ENCODE measurements at places on chromosomes 1 and 21.
A peak's percentile ranks its signal among the peaks of the same experiment; 100 is the strongest.

- peak; percentile 39 for DNase-seq
Measured at GRCh38 chr1:31875636-31876236, 59.9 kb upstream of the SPOCD1 start.

DNA sequence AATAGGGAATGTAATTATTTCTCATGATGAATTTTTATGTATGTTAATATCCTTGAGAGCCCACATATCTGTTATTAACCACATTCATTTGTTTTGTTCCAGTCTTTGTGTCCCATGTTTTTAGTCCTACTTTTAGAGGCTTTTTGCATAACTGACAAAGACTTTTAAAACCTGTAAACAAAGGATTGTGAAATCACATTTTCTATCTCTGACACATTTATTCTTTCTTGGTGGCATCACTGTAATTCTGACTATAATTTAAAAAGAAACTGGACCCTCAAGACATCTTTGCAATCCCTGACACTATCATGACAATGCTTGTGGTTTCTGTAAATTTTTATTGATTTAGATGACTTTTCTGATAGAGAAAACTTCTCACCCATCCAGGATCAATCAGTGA is 313.1 kb downstream of the SIPA1L2 start:
- no peak for DNase-seq

GRCh38 chr1:27011058-27011764 is 1.4 kb downstream of the TENT5B start:
- peak; percentile 95 for DNase-seq

DNA sequence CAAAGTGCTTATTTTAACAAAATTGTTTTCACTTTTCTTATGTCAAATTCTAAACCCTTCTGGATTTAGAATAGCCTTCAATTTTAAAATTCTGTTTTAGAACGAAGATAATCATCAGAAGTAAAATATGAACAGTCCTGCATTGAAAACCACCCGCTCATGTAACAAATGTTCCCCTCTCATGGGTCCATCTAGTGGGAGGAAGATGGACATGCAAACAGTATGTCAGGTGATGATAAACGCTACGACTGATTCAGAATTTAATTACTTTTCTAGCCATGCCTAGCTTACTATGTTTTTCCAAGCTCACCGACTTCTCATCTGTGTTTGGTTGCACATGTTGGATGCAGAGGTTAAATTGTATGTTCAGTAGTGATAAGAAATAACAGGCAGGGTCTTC is 23.5 kb downstream of the SOD1 start:
- no peak for DNase-seq

- peak; percentile 99 for DNase-seq
Measured at GRCh38 chr1:40877698-40878097, 15.5 kb upstream of the CITED4 start.

- no peak for DNase-seq
Measured at GRCh38 chr1:109299558-109300343, 7.1 kb downstream of the MYBPHL start.

DNA sequence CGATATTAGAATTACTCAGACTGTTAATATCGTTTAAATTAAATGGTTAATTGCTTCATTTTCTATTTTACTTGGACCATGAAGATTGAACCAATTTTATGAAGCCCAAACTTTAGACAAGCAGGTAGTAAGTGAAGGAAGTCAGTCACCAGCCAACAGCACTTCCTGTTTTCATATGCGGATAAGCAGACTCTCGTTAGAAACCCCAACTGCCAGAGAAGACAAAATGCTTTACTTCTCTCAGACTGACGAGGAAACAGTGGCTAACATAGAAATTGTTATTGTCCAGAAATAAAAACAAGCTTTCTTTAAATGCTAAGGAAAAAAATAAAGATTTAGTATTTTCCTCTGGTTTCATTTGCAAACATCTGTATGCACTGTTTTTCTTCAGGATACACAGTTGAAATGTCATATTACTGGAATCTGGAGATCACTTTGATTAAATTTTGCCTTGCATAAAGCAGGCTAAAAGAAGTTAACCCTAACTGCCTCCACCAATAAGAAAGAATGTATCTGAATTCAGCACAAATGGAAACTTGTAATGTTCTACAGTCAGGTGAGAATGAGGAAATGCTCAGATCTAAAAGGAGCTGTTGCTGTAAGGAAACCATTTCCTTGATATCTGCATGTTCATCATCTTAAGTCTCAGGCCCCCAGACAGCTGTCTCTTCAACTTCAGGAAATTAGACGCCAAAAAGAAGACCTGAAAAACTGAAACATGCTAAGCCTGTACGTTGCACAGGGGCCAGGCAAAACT is 129.8 kb upstream of the SAMSN1 start:
- peak; percentile 17 for DNase-seq

DNA sequence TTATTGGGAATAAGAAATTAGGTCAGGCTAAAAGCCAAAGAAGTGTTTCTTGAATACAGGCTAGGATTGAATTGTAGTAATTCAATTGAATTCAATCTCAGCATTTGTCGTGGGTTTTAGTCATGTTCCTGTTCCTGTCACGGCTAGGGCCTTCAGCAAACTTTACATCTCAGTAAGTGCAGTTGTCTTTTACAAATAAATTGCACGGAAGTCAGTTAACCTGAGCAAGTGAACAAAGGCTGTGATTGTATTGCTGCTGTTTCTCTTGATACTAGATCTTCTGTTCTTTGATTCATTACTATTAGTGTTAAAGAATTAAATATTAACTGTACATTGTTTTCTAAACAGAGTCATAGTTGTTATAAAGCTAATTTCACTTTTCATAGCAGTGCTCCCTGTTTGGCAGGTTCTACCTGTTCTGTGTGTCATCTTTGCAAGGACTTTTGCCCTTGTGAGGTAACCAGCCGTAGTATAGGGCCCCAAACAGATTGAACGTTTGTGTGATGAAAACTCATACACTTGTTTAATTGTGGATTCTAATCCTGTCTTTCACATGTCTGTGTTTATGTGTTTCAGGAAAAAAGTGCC is 164.4 kb downstream of the EDEM3 start:
- DNase-seq = peak; percentile 56

- DNase-seq = no peak
Measured at GRCh38 chr1:110032327-110032726, 2.1 kb upstream of the STRIP1 start.

- no peak for DNase-seq
Measured at GRCh38 chr21:34548781-34549376, 36.9 kb upstream of the KCNE1 start.

DNA sequence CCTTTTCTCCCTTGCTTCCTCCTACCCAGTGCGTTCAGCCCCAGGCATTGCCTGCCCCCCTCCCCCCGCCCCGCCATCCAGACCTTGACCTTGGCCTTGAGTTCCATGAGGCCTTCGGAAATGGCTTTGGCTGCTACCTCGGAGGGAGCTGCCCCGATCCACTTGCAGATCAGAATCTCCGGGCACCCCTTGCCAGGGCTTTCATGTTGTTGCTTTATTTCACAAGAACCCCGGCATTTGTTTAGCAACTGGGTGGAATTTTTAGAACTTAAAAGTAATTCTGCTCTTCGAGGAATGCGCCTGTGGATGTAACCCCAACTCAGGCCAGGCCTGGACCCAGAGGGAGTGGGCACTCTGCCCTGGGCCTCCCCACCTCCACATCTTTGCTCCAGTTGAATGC is 154.1 kb upstream of the TMEM51 start:
- no peak for DNase-seq

DNA sequence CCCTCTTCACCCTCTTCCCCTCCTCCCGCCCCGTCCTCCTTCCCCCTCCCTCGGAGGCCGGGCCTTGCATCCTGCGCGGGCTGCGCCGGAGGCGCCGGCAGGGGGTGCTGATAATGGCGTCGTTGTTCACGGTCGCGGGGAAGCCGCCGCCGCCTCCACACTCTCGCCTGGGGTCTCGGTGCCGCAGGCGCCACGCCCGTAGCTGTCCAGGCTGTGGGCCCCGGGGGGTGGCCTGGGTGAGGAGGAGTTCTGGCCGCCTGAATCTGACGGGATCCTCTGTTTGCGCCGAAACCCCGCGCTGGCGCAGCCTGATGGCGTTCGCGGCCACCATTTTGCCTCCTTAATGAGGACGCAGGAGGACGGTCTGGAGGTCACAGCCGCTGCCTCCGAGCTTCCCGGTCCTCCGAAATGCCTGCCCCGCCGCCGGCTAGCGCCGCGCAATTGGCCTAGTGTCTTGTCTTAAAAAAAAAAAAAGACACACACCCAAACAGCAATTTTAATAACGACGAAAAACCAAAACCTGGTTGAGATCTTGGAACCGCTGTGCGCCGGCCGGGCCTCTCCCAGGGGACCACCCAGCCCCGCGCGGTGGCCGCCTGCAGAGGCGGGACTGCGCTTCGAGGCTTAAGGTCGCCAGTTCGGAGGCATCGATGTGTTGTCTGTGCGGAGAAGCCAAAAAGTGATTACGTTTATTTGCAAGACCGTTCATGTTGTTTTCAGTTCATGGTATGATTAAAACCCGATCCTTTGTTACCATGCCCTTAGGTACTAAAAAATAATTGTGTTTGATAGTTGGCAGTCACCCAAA is 106.6 kb upstream of the HNRNPU start:
- peak; percentile 97 for DNase-seq

GRCh38 chr1:43853161-43853921 is 80.3 kb upstream of the ARTN start:
- DNase-seq = peak; percentile 64

DNA sequence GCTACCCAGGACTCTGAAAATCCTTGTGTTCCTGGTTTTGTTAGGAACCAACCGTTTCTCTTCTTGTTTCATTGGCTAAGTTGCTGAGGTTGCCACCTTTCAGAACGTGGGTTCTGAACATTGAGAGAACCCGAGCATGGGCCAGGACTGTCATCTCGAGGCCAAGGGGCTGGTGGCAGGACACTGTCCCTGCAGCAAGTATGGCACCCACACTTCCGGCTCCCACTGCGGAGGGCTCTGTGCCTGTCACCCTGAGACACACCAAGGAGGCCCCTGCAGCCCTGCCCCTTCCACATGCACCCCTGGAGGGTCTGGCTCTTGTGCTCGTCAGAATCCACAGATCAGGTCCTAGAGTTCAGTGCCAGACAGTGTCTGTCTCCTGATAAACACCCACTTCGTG is 39.1 kb upstream of the LRRC3 start:
- DNase-seq = no peak

GRCh38 chr1:223711173-223711572 is 1.2 kb upstream of the CAPN2 start:
- DNase-seq = peak; percentile 38

GRCh38 chr1:59672851-59673572 is 141.7 kb upstream of the HOOK1 start:
- DNase-seq = peak; percentile 83

- no peak for DNase-seq
Measured at GRCh38 chr1:220914283-220915116, 35.3 kb downstream of the HLX start.

GRCh38 chr1:3762151-3762872 is 10.1 kb downstream of the CCDC27 start:
- no peak for DNase-seq

- DNase-seq = no peak
Measured at GRCh38 chr1:27113861-27114260, 41.1 kb downstream of the SLC9A1 start.

DNA sequence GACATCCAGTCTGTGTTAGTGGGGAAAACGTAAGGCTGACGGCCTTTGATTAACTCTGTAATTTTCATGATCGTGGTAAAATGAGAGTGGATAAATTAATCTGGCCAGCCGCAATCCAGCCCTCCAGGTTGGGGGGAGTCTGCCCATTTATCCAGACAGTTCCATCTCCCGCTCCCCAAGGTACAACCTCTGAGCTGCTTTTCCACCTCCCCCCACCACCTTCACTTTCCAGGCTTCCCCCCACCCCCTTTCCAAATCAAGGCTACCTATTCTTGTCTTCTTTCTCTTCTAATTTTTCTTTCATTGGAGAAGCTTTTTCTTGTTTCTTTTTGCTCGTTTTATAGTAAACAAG is 6.0 kb downstream of the MIER1 start:
- DNase-seq = no peak

DNA sequence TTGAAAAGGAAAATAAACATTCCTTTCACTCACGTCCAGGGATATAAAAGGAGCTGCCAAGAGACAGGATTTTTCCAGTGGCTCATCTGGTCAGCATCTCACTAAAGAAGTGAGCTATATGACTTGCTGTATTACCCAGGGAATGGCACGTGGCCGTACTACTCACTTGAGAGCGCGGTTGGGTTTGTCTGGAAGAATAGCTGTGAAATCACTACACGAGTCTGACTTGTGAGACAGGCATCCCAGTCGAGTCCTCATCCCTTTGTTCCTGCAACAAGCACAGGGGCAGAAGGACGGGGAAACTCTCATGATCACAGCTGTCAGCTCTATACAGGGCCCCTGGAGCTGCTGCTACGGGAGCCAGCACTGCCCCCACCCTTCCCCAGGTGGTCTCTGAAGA is 17.7 kb downstream of the RGS8 start:
- DNase-seq = no peak

- no peak for DNase-seq
Measured at GRCh38 chr21:18907076-18907475, 503.5 kb upstream of the TMPRSS15 start.

GRCh38 chr1:25590096-25590824 is 26.3 kb upstream of the MAN1C1 start:
- no peak for DNase-seq

GRCh38 chr1:200794506-200795065 is 55.9 kb downstream of the CAMSAP2 start:
- DNase-seq = peak; percentile 6

DNA sequence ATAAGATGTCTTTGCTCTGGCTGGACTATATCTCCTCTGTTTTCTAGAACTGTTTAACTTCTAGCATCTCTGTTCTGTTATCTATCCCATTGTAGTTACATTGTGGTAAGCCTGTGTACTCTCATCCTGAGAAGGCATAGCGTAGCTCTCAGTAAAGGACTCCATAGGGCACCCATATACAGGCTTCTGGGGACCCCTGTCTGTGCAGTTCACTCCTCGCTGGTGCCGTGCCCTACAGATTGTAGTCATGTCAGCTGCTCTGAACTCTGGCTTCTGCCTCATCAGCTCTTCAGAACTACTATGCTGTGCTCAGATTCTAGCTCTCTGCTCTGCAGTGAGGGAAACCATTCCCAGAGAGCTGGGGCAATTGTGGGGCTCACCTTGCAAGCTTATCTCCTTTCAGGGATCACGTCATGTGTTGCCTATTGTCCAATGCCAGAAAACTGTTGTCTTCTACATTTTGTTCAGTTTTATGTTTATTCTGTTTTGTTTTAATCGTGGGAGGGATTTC is 181.3 kb upstream of the USP24 start:
- no peak for DNase-seq

- no peak for DNase-seq
Measured at GRCh38 chr1:231666220-231666936, 39.8 kb downstream of the DISC1 start.

- DNase-seq = no peak
Measured at GRCh38 chr1:59776960-59777852, 37.5 kb upstream of the HOOK1 start.

GRCh38 chr1:150765296-150765976 is at the start of gene CTSS:
CTSS (minus strand) TSS chr1:150765778; CDS start chr1:150764763, 1,015 bp downstream.
- peak; percentile 76 for DNase-seq

GRCh38 chr1:107620753-107621152 is 344.2 kb downstream of the VAV3 start:
- DNase-seq = no peak

- DNase-seq = no peak
Measured at GRCh38 chr1:175445646-175446045, 253.1 kb upstream of the KIAA0040 start.

- DNase-seq = no peak
Measured at GRCh38 chr1:47979724-47980123, 17.5 kb downstream of the TRABD2B start.

Measured in kidney tubule cell (primary cell).